ENCODE measurements at places on chromosomes 13 and 19.

GRCh38 chr13:96473526-96474180 is 383.7 kb downstream of the HS6ST3 start:
- DNase-seq, result no peak

DNA sequence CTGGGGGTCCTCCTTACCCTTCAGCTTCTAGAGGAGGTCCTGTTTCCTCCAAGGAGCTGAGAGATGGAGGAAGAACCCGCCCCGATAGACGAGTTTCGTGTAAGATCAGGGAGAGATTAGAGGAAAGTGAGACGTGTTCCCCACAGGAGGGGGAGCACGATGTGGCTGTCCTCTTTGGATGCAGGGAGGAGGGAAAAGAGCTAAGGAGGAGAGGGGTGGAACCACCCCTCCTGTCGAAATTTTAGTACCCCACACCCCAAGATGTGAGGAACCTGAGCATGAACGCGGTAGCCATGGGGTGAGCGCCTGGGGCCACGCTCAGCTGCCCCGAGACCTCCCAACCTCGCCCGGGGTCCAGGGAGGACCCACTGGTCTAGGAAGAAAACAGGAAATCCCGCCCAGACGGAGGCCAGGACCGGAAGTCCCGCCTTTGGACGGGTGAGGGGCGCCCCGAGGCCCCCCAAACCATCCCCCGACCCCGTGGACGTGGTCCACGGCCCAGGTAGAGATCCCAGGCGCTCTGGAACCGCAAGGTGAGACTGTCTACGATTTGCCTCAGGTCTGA is 1.2 kb downstream of the AKT1S1 start:
- no peak for DNase-seq

DNA sequence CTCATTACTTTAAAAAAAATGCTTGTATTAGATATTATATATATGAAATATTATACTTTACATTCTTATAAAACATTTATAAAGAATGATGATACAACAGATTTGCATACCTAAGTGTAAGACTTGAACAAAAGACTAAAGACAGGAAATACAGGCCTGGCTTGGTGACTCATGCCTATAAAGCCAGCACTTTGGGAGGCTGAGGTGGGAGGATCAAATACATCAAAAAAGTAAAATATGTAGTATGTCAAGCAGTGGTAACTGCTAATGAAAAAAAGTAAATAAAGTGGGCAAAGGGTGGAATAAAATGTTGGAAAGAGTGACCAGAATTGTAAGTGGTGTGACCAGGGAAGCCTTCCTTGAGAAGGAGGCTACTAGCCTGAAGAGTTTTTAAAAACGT is 133.7 kb downstream of the GGACT start:
- DNase-seq, result no peak

DNA sequence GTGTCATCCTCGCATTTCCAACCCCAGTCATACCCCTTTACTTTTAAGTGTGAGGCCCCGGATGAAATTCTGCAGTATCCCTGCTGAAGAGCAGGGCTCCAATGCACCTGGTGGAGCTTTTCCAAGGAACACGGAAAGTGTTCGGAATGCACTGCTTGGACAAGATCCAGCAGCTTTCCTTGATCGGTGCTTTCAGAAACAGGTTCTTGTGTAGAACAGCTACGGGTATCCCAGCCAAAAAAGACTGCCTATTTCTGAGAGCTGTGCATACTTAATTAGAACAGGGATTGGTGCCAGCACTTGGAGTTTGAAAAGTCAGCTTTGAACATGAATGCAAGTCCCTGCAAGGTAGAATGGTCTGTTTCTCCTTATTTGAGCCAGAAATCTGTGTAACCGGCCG is 87.2 kb upstream of the C1QTNF9B start:
- no peak for DNase-seq

DNA sequence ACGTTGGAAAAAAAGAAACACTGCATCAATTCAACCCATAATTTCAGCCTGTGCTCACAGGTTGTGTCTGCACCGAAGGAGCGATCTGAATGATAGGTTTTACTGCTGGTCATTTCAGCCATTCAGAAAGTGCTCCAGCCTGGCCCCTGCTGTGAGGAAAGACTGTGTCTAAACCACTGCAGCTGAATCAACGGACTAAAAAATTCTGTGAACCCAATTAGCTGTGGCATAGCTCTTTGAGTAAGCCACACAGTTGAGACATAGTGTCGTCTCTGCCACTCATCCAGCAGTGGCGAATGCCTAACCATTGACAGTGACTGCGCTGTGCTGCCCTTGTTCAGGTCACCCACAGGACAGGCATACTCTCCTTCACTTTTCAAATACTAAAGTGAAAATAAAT is 179.8 kb downstream of the COG6 start:
- no peak for DNase-seq

GRCh38 chr19:40733149-40733548 is 16.2 kb downstream of the ITPKC start:
- DNase-seq, result no peak

- DNase-seq, result no peak
Observed at GRCh38 chr13:79434556-79434955, 28.5 kb upstream of the RBM26 start.

- no peak for DNase-seq
Observed at GRCh38 chr19:15536350-15536749, 28.0 kb downstream of the CYP4F22 start.

DNA sequence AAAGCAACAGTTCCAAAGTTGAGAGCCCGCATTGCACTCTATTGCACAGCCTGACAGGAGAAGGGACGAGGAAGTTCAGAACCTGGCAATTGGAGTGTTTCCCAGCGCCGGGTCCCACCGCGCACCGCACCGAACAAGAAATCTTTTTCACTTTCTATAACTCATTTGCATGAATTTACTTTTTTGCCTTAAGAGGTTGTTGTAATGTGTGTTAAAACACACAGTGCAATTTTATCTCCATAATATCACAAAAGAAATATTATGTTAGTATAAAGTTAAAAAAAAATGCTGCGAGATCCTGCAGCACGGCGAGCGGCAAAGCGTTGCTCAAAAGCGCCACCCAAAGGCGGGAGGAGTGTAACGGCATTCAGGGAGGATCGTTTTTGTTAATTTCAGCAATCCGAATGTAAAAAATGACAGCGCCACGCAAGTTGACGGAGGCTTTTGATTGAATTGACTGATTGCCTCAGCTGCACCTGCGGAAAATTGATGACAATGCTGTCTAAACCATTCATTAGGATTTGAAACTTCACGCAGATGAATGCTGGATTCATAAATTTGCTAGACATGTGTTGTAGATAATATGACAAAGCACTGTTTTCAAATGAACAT is 303.6 kb upstream of the ZNF507 start:
- DNase-seq, result no peak

DNA sequence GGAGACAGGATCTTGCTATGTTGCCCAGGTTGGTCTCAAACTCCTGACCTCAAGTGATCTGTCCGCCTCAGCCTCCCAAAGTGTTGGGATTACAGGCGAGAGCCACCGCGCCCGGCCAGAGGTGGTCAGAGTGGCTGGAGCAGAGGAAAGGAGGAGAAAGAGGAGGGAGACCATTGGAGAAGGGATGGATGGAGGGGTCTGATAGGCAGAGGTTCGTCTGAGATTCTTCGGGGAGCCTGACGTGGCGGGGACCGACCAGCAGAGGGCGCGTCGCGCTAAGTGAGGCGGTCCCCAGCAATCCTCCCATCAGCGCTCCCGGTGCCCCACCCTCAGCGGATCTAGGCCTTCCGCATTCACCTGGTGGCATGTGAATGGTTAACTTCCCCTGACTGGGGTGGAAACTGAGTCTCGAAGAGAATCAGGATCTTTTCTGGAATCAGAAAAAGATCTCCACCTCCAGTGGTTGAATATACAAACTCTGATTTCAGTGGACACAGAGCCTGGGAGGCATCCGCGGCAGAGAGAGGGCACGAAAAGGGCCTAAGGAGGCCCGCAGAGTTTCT is 8.8 kb downstream of the GTPBP3 start:
- DNase-seq, result peak; percentile 75

- no peak for DNase-seq
Observed at GRCh38 chr19:54429176-54429495, 13.9 kb downstream of the TTYH1 start.

- DNase-seq, result no peak
Observed at GRCh38 chr13:96822895-96823294, 171.4 kb downstream of the OXGR1 start.

GRCh38 chr13:77506874-77507273 is 28.6 kb upstream of the SCEL start:
- no peak for DNase-seq

DNA sequence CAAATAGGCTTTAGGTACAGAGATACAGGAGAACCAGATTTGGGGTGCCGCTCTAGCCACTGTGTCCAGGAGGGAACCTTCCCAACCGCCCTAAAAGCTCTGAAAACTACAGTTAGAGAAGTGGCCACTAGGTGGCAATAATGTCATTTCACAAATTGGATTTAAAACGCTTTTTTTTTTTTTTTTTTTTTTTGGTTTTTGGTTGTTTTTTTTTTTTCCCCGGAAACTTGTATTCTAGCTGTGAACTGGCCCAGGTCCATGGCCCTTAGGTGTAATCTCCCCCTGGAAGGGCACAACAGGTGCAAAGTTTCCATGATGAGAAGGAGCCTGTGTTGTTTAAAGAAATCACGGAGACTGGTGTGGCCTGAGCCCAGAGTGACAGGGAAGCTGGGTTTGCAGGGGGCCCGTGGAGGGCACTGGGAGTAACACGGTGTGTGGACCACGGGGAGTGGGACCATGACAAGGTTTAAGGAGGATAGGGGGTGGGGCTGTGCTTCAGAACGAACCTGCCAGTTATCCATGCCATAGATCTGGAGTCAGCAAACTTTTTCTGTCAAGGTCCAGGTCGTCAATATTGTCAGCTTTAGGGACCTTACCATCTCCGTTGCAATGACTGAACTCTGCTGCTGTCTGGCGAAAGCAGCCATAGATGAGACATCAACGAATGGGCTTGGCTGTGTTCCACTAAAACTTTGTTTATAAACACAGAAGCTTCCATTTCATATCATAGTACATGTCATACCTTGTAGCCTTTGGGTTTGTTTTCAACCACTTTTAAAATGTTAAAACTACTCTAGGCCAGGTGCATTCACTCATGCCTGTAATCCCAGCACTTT is 10.1 kb downstream of the OR1I1 start:
- DNase-seq, result no peak

DNA sequence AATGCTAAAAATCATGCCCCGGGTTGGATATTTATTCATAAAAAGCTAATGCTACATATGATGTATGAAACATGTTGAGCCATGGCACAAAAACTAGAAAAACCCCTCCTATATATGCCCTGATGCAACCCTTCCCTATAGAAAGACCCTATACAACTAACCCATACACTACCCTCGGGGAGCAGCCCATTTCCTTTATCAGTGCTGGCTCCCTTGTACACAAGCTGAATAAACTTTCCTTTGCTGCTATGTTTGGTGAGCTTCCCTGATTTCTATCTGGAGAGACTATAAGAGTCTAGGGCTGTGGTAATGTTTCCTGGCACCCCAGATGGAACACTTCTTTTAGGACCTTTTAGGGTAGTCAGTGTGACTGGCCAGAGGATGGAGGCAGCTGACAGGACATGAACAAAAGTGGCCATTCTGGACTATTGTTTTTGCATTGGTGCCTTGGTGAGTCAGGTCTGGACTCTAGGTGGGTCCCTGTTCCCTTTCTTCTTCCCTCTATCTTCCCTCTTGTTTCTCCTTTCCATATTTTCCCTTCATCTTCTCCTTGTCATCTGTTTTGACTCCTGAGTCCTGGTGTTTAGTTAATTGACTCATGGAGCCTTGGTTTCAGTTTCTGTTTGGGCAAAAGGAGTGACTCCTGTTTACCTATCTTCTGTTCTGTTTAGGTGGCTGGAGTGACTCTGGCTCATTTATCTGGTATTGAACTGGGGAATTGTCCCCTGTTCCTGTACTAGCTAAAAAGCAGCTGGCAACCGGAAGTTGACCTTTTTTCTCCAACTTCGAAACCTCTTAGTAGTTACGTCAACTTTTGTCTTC is 1321.8 kb upstream of the PCDH9 start:
- no peak for DNase-seq

DNA sequence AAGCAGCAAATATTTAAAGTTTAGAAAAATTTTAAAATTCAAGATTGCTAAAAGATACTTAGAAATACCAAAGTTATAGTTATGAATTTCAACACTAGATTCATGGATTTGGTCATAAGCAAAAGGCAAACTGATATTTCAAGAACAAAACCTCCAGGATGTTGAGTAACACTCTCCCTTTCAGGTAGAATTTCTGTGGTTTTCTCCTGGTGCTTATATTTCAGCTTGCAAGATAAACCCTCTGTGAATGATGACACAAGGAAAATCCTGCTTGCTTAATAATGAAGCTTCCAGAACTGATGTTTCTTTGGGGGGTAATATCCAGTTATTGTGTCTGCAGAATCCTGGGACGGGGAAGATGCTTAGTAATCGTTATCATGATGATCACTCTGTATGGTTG is 320.3 kb upstream of the EDNRB start:
- no peak for DNase-seq

DNA sequence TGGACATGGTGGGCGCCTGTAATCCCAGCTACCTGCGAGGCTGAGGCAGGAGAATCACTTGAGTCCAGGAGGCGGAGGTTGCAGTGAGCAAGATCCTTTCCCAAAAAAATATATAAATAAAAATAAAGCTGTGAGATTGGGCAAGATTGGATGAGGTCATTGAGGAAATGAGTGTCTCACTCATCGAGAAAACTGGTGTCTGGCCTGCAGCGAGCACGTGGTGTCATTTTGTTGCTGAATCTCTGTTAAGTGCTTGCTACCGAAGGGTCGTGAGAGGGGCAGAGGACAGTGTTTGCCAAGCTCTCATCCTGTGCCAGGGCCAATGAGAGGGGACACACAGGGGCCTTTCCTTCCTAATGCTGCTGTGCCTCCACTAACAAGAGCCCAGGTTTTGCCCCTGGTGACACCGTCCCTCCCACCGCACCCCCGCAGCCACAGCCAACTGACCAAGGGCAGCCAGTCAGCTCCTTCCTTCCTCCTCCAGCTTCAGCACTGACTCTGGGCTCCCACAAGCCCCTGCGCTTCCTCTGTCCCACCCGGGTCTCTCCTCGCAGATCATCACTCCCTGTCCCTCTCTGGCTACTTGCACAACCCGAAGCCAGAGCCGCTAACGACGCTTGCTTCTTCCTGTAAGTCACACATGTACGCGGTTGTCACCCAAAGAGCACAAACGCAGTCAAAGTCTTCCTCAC is 3.2 kb downstream of the POLD1 start:
- DNase-seq, result no peak

DNA sequence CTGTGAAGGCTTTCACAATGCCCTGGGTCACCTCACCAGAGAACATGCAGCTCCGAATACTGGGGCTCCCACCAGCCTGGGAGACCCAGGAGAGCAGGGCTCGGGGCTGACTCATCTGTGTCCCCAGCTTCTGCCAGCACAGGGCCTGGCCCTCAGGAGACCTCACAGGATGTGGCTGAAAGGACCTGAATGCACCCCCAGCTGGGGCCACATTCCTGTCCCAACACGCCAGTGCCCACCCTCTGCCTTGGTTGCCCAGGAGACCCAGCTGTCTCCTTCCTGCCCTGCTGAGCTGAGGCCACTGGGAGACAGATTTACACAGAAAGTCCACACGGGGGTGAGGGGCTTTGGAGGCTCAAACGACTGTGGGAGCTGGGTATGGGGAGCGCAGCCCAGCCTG is 11.9 kb downstream of the BCAT2 start:
- DNase-seq, result no peak

GRCh38 chr13:35917942-35918645 is 213.1 kb downstream of the DCLK1 start:
- no peak for DNase-seq

Measured in stimulated activated CD4-positive, alpha-beta T cell treated with anti-CD3 and anti-CD28 coated beads, Interleukin-1b, Interleukin-23, amount 100 ng/mL, for 1 hour (primary cell).